ENCODE measurements at places on chromosomes 1 and 21. TPM values are rescaled to one million over a fixed set of nuclear protein-coding genes. Genes with fewer than 3 reads are reported as not detected.

The NUF2 gene
- not detected for polyA plus RNA-seq

The SMIM34 gene
- not detected for polyA plus RNA-seq

The IGFN1 gene
- not detected for polyA plus RNA-seq

The SNAP47 gene
- polyA plus RNA-seq, result 37.7 TPM

The OR14A2 gene
- not detected for polyA plus RNA-seq

The C1QA gene
- not detected for polyA plus RNA-seq

The ATP13A2 gene
- polyA plus RNA-seq, result 26.3 TPM

The DDX20 gene
- 4.1 TPM for polyA plus RNA-seq

All from immature natural killer cell (primary cell).